Common myeloid progenitor, CD34-positive (primary cell): ENCODE measurements at places on chromosomes 5 and 9.

- no peak for DNase-seq
Observed at GRCh38 chr9:98917746-98918487, 25.8 kb upstream of the COL15A1 start.

- DNase-seq, result no peak
Observed at GRCh38 chr9:115590011-115590410, 472.1 kb upstream of the TNC start.

DNA sequence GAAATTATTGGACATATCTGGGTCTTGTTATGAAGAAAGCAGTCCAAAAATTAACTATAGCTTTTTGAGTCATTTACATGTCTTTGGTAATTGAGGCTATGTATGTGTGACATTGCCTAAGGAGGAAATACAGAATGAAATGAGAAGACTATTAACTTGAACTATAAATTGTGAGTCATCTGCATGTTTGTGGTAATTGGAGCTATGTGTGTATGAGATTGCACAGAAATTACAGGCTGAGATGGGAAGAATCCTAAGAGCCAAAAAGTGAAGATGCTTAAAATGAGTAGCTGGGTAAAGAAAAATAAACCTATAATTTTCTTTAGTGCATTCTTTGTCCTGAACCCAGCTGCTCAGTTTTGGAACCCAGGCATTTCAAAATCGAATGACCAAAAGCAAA lies 747.6 kb upstream of the EDIL3 start:
- DNase-seq, result no peak

- no peak for DNase-seq
Observed at GRCh38 chr9:81430727-81431126, 258.6 kb downstream of the TLE1 start.

- no peak for DNase-seq
Observed at GRCh38 chr9:129126749-129127618, 15.8 kb downstream of the PTPA start.

DNA sequence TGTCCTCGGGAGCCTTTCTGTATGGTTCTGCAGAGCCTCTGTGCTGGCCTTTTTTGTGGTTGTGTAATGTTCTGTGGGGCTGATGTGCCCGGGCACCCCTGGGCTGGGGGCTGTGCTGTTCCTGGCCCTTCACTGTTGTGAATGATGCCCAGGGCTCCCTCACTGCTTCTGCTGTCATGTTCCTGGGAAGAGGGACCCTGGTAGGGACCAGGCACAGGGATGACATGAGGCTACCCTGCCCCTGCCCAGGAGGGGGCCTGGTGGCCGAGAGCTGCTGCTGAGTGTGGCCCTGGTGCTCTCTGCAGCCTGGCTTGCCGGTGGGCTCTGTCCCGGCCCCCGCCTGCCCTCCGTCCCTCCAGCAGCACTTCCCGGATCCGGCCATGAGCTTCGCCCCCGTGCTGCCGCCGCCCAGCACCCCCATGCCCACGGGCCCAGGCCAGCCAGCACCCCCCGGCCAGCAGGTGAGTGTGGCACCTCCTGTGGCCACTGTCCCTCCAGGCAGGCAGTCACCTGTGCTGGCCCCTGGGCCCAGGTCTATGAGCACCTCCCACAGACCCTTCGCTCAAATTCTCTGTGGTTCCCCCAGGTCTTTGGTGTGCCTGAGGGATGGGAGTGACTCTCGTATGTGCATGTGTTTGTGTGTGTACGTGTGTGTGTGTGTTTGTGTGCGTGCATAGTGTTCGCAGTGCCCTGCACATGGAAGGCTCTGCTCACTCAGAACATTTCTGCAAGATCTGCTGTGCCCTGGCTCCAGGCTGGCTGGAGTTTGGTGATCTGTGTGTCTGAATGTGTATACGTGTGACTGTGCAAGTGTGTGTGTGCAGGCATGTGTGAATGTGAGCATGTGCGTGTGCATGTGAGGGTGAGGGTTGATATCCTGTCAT lies 72.3 kb downstream of the WNK2 start:
- DNase-seq, result no peak
